Activated CD8-positive, alpha-beta memory T cell treated with anti-CD3 and anti-CD28 coated beads for 1 hour (primary cell): ENCODE measurements at places on chromosomes 6 and 20.

DNA sequence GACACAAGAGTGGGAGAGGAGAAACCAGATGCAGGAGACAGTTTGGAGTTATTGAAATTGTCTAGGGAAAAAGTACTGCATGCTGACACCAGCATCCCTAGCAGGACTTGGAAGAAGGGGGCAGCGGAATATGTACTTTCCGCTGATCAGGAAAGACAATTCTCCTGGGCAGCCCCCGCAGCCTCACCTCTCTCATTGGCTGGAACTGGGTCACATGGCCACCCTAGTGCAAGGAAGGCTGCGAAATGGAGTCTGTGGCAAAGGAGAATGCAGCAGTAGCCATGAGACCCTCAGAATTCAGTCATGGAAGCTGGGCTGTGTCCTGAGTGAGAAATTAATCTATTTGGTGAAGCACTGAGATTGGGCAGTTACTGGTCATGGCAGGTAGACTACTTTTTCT lies 131.3 kb downstream of the CLIC5 start:
- DNase-seq: no peak

DNA sequence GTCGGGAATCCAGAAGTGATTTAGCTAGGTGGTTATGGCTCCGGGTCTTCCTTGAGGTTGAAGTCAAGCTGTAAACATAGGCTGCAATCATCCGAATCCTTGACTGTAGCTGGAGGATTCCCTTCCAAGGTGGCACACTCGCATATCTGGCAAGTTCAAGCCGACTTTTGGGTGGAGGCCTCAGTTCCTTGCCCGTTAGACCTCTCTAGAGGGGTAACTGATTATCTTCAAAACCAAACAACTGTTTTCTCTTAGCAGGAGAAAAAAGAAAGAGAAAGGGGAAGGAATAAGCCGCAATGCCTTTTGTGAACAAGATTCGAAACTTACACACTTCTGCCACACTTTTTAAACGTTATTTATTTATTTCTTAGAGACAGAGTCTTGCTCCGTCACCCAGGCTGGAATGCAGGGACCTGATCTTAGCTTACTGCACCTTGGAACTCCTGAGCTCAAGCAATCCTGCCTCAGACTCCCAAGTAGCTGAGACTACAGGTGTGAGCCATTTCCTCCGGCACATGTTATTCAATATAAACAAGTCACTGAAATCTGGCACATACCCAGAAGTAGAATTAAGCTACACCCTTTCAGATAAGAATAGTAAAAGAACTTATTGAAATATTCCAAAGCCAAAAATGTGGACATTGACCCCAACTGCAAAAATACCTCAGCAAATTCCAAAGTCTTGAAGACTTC lies 76.3 kb downstream of the HFE start:
- DNase-seq: no peak

- DNase-seq: no peak
These were observed 120.2 kb downstream of the GMPR start for GRCh38 chr6:16358531-16359138.

DNA sequence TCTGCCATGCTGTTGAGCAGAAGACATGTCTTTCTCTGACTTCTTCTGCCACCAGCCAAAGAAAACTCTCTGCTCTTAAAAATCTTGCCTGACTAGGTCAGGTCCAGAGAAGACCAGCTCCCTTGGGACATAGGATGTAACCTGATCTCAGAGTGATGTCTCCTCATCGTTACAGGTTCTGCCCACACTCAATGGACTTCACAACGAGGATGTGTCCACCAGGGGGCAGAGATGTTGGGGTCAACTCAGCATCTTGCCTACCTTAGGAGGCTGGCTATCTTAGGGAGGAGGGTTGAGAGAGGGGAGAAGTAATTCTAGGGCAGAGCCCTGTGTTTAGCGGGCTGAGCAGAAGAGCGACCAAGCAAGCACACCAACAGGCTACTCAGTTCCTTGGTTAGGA lies 207.6 kb upstream of the CDH4 start:
- no peak for DNase-seq

- no peak for DNase-seq
These were observed 201.7 kb upstream of the PLCB4 start for GRCh38 chr20:8867038-8867740.

- DNase-seq: no peak
These were observed 5.9 kb upstream of the C20orf144 start for GRCh38 chr20:33656010-33656782.

- no peak for DNase-seq
These were observed 995 bp upstream of the GSTA4 start for GRCh38 chr6:52995913-52996645.

DNA sequence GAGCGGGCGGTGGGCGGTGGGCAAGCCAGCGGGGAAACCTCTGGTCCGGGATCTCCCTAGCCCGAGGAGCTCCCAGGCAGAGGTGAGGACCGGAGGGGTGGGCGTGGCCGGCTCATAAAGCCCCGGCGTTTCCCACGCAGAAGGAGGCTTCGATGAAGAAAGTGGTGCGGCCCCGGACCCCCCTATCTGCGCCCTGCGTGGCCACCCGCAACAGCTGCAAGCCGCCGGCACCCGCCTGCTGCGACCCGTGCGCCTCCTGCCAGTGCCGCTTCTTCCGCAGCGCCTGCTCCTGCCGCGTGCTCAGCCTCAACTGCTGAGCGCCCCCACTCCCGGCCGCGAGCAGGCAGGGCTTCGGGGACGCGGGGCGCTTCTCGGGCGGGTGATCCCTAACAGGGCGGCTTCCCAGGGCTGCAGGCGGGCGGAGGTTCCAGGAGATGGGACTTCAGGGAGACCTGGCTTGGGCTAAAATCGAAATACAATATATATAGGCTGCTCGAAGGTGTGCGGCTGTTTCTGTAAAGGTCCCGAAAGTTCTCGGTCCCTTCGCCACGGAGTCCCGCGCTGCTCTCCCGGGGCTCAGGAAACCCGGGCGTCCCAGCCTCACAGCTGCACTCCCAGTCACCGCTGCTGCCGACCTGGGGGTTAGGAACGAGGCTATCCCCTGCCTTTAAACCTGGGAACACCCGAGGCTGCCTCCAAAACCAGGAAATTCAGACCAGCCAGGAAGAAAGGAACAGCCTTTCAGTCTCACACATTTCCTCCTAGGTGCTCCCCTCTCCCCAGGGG lies 27.8 kb downstream of the ASIP start:
- DNase-seq: no peak

- no peak for DNase-seq
These were observed 84.9 kb upstream of the TGM3 start for GRCh38 chr20:2210646-2211552.

- DNase-seq: no peak
These were observed 20.4 kb downstream of the PROCR start for GRCh38 chr20:35192118-35192872.

DNA sequence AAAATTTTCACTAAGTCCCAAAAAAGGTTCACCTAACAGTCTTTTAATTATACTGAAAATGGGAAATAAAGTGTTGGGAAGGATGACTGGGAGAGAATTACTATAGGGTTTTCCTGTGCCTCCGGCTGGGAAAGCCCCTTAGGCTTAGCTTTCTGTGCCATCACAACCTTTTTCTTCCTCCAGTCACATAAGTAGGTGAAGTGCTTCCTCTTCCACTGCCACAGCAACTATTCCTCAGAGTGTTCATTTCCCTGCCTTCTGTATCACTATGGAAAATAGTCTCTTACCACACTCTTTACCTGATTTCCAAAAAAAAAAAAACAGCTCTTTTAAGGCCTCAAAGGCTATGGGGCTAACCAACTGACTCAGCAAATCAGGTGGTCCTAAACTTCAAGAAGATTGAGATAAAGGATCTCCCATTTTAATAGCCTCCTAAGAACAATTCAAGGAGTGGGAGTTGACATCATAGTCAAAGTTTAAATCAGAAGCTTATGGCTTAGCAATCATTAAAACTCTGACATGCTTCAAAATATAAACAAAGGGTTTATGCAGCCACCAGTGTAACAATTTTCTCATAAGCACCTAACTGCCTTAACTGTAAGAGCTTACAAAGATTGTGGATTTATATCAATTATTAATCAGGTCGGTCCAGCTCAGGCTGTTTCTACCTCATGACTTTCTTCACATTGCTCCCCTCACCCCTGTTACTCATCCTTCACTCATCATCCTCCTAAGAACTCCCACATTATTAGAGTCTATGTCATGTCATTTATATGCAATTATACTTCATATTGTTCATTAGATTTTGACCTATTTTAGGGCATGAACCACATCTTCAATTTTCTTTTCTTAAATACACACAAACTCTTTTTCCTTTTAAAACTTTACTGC lies 95.3 kb downstream of the RNGTT start:
- no peak for DNase-seq

DNA sequence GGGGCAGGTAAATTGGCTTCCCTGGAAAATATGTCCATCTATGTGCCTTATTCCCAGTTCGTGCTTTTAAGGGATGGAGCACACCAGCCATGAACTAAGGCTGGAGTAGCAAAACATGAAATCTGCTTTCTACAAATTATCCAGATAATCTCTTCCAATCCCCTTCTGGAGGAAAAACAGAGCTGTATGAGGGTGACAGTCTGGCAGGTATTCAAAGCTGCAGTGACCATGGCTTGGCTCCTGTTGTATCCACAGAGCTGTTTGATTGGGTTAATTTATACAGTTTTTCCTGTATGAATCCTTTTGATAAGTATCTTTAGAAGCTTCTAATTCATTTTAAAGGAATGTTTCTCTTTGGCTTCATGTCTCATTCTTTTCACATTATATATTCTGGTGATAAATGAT lies 144.4 kb downstream of the AIG1 start:
- DNase-seq: no peak

DNA sequence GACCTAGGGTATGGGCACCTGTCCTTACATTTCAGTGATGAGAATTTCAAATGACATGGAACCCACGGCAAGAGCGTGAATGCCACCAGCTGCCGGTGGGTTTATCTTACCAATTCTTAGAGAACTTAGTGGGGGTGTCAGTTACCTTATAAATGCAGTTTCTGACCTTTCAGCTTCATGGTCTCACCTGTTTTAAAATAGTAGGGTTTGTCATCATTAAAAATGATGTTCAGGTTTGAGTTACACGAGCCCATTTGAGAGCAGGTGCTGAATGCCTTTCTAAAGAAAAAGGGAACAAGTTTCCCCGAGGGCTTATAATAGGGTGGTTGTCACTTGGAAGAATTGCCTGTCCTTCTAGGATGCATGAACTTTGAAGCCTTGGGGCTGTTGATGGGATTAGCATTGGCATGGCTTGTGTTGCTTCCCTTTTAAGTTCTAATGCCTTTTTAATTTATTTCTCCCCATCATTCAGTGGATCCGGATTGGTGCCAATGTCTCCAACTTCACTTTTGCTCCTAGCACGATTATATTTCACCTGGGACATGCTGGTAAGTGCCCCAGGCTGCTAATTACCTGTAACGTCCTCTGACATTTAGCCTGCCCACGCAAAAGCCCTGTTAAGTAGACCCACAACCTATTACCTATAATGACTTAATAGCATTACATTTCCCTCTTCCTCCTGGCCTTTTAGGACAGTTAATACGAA lies 27.9 kb downstream of the GHRH start:
- DNase-seq: no peak

DNA sequence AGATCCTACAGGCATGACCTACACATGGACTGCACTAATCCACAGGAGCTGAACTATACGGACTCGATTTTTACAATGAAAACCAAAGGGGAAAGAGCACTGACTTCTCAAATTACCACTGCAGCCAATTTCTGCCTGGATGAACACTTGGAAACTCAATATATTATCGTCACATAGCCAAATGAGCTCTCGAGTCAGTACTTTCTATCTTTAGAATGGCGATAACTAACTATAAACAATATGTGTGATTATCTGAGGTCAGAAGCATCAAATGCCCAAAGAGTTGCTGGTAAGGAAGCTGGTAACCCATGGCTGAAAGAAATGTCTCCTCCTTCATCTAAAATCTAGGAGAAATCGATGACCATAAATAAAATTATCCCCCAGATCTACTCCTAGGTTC lies 86.7 kb downstream of the KIF16B start:
- no peak for DNase-seq

GRCh38 chr6:30200551-30201281 lies 12.5 kb downstream of the TRIM26 start:
- DNase-seq: no peak

GRCh38 chr6:68339488-68340131 lies 295.5 kb upstream of the ADGRB3 start:
- no peak for DNase-seq

GRCh38 chr20:35871259-35871771 lies 83.0 kb downstream of the SCAND1 start:
- no peak for DNase-seq
